ENCODE measurements at places on chromosomes 5 and 9.
A peak's percentile ranks its signal among the peaks of the same experiment; 100 is the strongest.

DNA sequence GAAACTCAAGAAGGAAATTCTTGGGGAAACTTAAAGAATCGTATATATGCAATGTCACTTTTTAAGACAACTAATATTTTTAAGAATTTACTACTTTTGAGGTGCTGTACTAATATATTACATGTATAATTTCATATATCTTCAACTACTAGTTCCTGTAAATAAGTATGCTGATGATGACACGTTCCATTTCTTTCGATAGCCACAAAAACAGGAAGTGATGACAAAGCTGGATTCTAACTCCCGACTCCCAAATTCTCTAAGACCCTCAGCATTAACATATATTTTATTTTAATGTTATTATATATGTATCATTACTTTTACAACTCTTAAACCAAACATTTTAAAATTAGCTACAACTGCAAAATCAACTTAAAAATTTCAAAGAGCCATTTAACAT lies 74.8 kb downstream of the STK32A start:
- no peak for DNase-seq

DNA sequence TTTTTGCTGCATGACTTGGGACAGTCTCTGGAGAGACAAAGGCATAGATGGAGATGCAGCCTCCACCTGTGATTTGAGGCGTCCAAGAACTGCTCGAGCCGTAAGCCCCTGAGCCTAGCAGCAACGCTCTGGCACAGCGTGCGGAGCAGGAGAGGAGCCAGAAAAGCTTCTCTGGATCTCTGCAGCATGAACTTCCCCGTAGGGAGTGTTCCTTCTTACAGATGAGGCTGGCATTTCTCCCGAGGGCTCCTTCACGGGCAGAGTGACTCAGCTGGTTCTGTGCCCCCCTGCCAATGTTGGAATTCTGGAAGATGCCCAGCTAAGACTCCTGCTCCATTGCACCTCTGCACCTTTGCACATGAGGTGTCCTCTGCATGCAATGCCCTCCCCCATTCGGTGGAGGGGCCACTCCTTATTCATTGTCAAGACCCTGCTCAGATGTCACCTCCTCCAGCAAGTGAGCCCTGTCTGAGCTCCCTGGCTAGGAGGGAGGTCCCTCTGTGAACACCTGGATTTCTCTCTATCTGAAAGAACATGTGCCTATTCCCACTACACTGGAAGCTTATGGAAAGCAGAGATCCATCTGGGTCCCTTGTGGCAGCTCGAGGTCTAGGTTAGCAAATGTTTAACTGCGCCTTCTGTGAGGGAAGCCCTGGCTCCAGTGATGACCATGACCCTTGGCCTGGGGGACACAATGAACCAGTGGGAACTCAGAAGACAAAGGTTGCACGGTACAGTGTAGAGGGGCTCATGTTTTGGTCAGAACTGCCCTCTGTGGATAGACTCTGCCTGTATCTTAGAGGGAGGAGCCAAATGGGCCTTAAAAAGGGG lies 39.6 kb downstream of the SH3PXD2B start:
- no peak for DNase-seq

DNA sequence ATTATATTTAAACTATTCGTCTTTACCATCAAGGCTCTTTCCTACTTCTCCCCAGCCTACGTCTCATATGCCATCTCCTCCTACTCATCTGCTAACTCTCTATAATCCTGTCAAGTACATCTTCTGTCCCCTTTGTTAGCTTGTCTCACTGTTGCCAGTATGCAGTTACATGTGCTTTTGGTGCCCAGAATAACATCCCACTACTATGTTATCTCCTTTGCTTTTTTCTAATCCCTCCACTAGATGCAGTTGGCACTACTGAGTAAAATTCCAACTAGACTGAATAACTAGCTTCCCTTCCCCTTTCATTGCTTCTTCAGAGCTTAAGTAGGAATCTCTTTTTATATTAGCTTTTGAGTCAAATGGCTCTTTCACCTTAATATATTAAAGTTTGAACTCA lies 3.0 kb upstream of the ARRDC3 start:
- DNase-seq: no peak

DNA sequence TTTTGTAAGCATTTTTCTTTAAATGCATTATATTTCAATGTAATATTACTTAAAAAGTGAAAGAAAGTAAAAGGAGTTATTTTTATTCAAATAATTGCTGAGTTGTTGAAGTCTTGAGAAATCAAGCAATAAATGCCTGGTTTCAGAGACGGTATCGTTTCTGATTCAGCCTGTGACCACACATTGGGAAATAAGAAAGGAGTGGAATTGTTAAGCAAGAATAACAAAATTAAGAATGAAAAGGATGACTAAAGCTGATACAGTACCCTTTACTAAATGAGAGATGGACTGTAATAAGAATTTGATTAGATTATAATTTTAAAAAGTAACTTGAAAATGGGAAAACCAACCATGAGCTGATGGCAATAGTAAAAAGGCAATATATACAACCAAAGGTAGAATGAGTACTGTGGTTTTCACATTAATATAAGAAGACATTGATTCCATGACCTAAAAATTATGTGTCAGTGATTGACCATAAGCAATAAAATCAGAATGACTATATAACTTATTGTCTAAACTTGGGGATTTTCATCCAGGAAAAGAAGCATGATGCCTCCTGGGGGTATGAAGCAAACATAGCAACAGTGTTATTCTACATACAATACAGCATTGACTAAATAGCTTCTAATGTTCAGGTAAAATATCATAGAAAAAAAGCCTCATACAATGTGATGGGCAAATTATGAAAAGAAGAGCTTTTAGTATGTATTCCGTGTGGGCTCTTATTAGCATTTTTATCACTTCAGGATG lies 101.9 kb upstream of the PRDM9 start:
- DNase-seq: no peak

DNA sequence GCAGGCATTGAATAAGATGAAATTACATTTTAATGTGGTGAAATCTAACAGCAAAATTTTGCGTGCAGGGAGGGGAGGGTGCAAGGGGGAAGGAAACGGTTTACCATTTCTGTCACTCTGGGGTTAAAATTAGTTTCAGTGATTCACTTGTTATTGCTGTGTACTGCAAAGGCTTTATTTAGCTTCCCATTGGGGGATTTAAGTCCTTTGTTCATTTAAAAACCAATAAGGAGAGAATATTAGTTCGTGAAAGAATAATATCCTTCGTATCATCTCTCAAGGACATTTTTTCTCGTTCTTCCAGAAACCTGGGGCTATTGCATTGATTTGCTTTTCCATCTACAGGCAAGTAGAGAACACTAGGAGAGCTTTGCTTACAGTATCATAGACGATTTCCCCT lies 667.8 kb upstream of the RGMB start:
- no peak for DNase-seq

GRCh38 chr9:112777914-112778313 lies 27.4 kb downstream of the SNX30 start:
- DNase-seq: no peak

GRCh38 chr5:56310711-56311204 lies 77.6 kb upstream of the ANKRD55 start:
- DNase-seq: no peak

DNA sequence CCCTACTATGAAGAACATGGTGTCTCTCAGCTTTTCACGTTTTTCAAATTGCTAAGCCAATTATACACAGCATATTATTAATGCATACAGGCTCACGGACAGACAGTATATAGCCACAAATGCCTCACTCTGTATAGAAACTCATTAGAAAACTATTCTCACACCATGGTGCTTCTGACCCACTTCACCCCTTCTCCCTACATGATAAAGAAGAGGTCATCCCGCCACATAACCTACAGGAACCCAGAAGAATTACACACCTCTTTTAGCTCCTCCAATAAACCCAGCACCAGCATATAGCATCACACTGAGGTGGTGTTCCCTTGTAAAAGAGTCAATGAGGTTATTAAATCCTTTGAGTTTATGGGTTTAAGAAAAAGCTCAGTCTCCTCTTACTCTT lies 5.6 kb downstream of the TLE1 start:
- DNase-seq: no peak

GRCh38 chr9:132539096-132539495 lies 43.3 kb upstream of the BARHL1 start:
- DNase-seq: no peak

DNA sequence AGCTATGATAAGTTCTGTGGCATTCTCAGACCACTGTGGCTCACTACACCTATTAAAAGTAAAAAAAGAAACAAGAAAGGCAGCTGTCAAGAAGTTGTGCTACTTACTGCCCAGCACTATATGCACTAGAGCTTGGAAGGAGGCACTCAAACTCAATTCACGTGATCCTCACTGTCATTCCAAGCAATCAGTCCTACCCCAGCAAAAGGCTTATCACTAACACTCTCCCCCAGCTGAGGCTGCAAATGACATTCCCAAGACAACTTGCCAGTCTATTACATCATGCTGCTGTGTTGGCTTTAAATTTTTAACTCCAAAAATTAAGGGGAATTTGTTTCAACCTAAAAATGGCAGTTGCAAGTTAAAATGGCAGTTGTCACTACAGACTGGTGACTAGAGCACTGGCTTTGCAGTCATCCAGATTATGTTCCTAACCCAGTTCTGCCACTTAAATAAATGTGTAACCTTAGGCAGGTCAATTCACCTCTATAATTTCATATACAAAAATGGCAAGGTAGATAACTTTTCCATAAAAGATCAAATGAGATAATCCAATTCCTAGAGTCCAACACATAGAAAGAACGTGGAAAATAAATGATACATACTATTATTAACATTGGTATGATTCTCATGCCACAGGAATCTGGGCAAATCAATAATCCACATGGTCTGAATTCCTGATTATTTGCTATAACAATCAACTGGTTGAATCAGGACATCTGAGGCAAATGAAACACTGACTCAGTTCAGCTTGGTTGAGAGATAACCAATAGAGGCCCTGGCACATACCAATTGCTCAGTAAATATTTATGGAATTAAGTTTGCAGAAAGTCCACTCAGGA lies 52.4 kb downstream of the FBXW11 start:
- no peak for DNase-seq

GRCh38 chr9:114031037-114031630 lies 47.0 kb downstream of the AMBP start:
- no peak for DNase-seq

DNA sequence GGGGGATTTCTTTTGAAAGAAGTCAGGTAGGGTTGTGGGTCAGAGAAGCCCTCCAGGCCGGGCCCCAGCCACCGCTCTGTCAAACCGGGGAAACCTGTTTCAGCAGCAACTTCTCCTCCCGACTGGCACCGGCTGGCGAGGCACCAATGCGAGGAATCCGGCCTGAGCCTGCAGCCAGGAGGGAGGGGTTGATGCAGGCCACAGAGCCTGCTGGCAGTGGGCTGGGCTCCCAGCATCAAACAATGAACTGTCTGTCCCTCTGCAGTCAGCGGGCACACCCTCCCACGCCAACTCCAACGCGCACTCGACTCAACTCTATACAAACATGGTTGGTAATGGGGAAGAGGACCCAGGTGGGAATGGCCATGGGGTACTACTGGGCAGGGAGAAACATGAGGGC lies 12.1 kb downstream of the PCDH1 start:
- DNase-seq: no peak

- no peak for DNase-seq
Measured at GRCh38 chr5:122498163-122498562, 186.1 kb downstream of the SNCAIP start.

- no peak for DNase-seq
Measured at GRCh38 chr5:548256-548655, 24.0 kb upstream of the SLC9A3 start.

GRCh38 chr5:14202462-14202861 lies 59.3 kb downstream of the TRIO start:
- no peak for DNase-seq

GRCh38 chr5:91255396-91256141 lies 127.5 kb downstream of the ARRDC3 start:
- DNase-seq: no peak

- no peak for DNase-seq
Measured at GRCh38 chr5:154209591-154210081, 19.1 kb downstream of the GALNT10 start.

GRCh38 chr5:93281980-93282772 lies 298.8 kb downstream of the NR2F1-AS1 start:
- DNase-seq: no peak

GRCh38 chr5:2721385-2722138 lies 29.9 kb downstream of the IRX2 start:
- no peak for DNase-seq

DNA sequence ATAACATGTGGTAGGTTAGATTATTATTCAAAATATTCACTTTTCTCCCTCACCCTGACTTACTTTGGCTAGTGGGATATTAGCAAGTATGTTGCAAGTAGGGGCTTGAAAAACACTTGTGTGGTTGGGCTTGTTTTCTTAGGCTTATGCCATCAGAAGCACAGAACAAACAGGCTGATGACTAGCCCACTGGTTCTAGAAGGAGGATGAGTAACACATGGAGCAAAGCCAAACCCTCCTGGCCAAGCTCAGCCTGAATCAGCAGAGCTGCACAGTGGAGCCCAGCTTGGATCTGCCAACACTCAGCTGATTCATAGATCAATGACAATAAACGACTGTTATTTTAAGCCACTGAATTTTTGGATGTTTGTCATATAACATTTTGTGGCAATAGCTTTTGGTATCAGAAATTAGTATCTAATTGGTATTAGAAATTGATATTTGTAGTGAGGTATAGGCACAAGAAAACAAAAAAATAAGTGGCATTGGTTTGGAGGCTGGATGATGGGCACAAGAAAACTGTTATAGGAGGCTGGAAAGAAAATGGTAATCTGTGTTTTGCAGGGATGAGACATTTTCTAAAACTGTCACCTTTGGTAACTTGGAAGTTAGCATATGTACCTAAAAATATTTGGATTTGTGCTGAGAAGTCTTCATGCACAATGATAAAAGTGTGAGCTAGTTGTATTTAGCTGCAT lies 46.1 kb upstream of the ZBED3 start:
- DNase-seq: peak; percentile 77

GRCh38 chr5:67431191-67431590 lies 234.6 kb upstream of the CD180 start:
- DNase-seq: no peak

- no peak for DNase-seq
Measured at GRCh38 chr9:127574072-127574993, 37.7 kb upstream of the STXBP1 start.

DNA sequence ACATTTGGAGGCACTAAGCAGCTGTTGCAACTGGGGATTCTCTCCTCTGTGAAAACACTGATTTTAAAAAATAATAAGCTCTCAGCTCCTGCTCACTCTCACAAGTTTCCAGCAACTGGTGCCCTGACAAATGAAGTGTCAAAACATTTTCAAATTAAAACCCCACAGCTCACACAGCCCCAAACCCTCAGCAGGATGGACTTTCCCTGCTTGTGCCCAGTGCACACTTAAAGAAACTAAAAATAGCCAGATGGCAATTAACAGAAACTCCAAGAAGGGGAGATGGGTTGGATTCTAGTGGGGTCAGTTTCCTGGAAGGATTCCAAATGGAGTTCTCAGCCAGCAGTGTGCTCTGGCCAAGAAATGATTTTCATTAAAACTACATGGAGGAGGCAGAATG lies 163.0 kb upstream of the PUM3 start:
- DNase-seq: no peak

GRCh38 chr9:97774673-97775072 lies 77.5 kb upstream of the XPA start:
- DNase-seq: no peak

- DNase-seq: no peak
Measured at GRCh38 chr9:131565369-131565768, 20.0 kb downstream of the PRRT1B start.

All from AG09319 (cell line).